ENCODE measurements at places on chromosomes 3 and 15.

GRCh38 chr15:66941108-66941711 lies 124.2 kb upstream of the SMAD3 start:
- DNase-seq, result no peak

DNA sequence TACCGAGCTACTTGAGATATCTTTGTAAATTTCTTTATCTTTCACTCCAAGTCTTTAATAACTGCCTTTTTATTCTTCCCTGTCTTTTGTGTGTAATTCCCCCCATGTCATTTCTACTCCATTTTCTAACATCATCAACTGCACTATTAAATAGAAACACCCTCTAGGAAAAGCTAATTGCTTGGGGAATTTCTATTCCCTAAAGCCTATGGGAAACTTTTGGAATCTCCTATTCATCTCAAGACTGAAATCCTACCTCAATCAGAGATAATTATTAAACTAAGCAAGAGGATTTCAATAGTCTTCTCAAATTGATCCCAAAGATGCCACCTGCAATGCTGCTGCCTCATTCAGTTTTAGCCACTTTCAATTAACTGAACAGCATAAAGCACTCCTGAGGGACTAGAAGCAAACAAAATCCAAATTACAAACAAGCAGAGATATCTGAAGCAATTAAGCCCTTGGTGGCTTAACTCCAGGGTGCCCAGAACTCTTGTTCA lies 598.7 kb downstream of the IGSF11 start:
- no peak for DNase-seq

GRCh38 chr3:84442533-84442932 lies 516.3 kb upstream of the CADM2 start:
- DNase-seq, result no peak

DNA sequence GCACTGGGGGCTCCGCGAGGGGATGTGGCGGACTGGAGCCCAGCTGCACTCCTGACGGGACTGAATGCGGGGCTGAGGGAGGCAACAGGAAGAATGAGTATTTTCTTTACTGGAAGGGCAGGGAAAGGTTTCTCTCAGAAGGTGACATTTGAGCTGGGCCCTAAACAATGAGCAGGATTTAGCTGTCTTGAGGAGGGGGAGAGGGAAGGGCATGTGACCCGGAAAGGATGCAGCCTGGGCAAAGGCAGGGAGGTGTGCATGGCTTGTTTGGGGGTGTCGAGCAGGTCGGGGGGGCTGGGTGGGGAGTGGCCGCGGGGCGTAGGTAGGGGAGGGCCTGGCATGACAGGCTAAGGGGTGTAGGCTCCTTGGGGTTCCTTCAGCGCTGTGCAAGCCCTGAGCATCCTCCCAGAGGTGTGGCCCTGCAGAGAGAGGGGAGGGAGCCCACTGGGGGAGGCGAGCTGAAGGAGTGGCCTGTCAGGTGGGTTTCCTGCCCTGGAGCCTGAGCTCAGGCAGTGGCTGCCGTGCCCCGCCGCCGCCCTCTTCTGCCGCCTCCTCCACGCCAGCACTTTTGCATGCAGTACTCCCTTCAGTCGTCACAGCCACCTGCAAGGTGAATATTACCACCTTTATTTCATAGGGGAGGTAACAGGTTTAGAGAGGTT lies 17.2 kb upstream of the ANKDD1A start:
- no peak for DNase-seq

GRCh38 chr3:179108086-179108485 lies 36.5 kb upstream of the ZMAT3 start:
- peak; percentile 30 for DNase-seq

GRCh38 chr3:10259798-10260197 lies 11.5 kb downstream of the TATDN2 start:
- no peak for DNase-seq

- no peak for DNase-seq
Measured at GRCh38 chr15:68621535-68621934, 42.7 kb downstream of the CORO2B start.

DNA sequence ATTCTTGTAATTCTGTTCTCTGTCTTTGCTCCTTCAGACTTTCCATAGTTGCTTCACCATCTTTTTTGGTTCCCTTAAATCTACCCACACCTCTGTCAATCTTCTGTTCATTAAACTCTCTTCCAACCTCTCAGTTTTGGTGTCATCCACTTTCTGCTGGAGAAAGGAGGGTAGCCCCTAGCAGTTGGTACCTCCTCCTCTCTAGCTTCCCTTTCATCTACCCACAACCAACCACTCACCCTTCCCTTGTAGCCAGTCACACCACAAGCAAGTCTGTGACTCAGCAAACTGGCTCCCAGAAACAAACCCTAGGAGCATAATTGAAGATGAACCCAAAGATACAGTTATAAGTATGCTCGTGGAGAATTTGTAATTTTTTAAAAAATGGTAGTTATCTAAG lies 318.6 kb downstream of the FHIT start:
- no peak for DNase-seq

DNA sequence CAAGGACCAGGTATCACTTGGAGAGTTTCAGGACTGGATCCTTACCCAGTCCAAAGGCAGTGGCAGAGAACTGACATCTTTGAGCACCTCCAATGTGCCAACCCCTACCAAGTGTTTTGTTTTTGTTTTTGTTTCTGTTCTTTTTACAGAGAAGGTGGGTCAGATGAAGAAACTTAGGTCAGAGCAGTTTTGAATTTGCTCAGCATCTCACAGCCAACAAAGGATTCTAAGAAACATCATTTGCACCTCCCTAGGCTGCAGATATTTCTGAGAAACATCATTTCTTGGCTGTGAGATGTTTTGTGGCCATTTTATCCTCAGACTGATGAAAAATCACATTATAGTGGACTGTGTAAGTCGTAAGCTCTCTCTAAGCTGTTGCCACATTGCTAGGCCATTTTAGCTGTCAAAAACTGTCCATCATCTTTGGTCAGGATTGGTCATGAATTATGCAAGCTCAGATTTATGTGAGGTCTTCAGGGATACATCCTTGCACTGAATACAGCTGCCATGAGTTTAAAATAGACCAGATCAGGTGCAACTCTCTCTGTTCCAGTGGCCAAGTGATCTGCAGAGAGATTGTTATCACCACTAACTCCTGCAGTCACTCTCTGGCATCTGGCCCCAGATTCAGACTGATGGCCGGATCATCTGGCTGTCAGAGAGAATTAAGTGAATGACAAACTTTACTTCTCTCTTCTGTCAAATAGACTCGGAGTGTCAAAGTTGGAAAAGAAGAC lies 341.5 kb downstream of the EPHB1 start:
- no peak for DNase-seq

GRCh38 chr3:172059532-172059931 lies 20.2 kb downstream of the FNDC3B start:
- no peak for DNase-seq

DNA sequence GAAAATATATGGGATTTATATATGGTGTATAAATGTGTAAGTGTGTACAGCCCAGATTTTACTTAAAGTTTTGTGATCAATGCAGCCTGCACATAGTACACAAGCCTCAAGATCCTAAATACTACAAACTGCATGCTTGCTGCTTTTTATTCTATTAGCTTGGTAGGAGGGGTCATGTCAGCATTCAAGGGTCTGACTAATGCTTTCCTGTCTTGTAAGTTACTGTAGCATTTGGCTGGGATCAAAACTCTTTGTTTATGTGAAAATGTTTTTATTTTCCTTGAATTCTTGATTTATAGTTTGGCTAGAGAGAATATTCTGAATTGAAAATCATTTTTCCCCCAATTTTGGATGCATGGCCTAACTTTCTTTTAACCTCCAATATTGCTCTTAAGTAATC lies 370.9 kb downstream of the NSUN3 start:
- DNase-seq, result no peak

GRCh38 chr3:124363476-124363875 lies 366.8 kb upstream of the UMPS start:
- peak; percentile 16 for DNase-seq

DNA sequence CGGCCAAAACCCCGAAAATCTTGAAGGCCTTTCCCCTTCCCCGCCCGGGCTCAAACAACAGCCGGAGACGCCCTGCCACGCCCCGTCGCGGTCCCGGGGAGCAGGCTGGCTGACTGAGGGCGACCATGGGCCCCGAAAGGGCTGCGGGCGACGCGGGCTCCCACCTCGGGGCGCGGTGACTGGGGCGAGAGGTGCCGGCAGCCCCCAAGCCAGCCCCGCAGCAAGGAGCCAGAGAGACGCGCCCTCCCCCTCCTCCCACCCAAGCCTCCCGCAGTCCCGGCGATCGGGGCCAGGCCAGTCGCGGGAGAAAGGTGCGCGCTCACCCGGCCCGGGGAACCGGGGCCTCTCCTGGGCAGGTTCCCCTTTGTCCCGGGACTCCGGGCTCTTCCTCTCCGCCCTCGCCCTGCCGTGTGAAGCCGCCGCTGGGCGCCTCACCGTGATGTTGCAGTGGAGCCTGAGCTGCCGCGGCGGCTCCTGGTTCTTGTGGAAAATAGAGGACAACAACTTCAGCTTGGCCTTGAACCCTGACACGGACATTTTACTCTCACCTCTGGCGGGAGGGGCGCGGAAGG lies 30.6 kb upstream of the ZSCAN2 start:
- no peak for DNase-seq

GRCh38 chr3:155326901-155327300 lies 33.4 kb upstream of the STRIT1 start:
- no peak for DNase-seq

DNA sequence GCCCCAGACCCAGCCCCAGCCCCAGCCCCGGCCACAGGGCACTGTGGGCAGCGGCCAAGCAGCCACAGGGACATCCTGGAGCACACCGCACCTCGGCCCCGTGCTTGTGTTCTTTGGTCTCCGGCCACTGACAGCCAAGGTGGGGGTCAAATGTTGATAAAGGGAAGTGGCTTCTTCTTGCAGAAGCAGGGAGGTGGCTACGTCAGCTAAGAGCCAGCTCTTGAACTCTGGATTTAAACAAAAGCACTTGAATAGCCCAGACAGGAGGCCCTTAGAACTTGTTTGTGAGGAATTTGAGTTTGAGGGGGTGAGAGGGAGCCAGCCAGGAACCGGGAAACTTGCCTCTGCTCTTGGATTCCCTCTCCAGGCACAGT lies 135.8 kb upstream of the ABHD17C start:
- no peak for DNase-seq
